ENCODE measurements at places on chromosomes 3 and 15. TPM values are rescaled to one million over a fixed set of nuclear protein-coding genes. Genes with fewer than 3 reads are reported as not detected.

GRCh38 chr3:106007512-106007911 is 138.7 kb upstream of the CBLB start:
- no peak for DNase-seq

- DNase-seq, result no peak
Measured at GRCh38 chr3:184629555-184630160, 68.1 kb downstream of the EPHB3 start.

- no peak for DNase-seq
Measured at GRCh38 chr15:26421065-26421464, 351.8 kb downstream of the GABRB3 start.

GRCh38 chr3:156274791-156275190 is 154.4 kb downstream of the KCNAB1 start:
- no peak for DNase-seq

- no peak for DNase-seq
Measured at GRCh38 chr3:122066331-122067213, 11.4 kb downstream of the CD86 start.

- DNase-seq, result no peak
Measured at GRCh38 chr3:21750080-21750696, 822 bp downstream of the ZNF385D start.

Gene FGD5
- 0.12 TPM for total RNA-seq

Gene UROC1
- not detected for total RNA-seq

Measured in B cell (primary cell).